ENCODE measurements at places on chromosomes 11 and 22.

DNA sequence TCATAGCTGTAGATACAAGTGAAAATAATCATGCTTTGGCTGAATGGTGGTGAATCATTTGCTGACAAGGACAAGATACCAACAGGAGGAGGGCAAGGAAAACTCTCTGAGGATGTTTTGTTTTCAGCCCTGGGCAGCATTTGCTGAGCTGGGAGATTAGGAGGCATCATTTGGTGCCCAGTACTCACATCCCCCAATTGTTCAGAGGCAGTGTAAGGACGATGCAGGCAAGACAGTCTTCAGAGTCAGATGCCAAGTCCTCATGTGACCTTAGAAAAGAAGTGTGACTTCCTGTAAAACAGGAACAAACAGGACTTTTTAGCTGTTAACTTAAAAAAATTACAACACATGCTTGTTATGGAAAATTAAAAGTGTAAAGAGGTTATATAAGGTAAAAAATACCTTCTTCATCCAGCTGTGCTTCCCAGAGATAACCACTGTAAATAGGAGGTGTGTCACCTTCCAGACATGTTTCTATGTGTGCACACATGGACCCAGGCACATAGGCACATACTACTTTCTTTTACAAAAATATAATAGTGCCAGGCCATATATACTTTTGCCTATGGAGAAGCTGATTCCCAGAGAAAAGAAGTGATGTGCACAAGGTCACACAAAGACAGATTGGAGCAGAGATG lies 18.0 kb downstream of the CNTF start:
- DNase-seq = no peak

DNA sequence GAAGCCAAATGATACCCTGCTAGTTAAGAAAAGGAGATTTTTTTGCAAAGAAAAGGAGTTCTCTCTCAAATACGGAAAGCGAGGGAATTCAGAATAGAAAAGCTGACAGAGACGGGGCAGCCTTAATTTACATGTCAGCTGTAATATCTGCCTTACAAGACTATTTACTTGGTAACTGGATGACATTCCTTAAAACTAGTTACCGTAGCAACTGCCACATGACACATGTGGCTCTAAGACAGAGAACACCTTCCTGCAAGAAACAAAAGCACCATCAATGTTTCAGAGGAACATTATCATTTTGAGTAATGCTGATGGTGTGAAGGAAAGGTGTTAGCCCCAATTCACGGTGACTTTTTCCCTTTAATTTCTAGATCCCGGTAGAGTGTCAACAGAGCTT lies 222.1 kb downstream of the LRRC4C start:
- DNase-seq = no peak

- no peak for DNase-seq
Measured at GRCh38 chr11:124970925-124971324, 16.9 kb downstream of the CCDC15 start.

- no peak for DNase-seq
Measured at GRCh38 chr11:380996-381395, 11.7 kb downstream of the B4GALNT4 start.

DNA sequence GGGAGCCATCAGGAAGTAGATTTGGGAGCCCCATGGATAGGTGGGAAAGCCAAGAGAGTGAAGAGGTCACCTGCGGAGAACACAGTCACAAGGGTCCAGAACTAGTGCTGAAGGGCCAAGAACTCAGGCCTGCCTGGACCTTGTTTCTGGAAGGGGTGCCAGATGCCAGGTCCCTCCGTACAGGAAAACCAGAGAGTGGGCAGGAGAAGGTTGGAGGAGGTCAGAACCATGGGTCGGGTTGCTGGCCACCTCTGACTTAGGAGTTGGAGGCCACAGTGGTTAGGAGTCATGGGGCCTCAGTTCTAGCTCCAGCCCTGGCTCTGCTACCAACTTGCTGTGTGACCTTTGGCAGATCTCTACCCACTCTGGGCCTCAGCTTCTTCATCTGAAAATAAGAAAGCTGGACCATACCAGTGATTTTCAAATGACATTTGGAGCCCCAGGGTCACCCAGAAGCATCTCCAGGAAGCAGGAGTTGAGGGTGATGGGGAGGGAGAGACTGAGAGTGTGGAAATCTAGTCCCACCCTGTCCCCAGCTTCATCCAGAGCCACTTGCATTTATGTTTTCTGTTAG lies 20.8 kb upstream of the TUB start:
- DNase-seq = no peak

- no peak for DNase-seq
Measured at GRCh38 chr11:44427432-44427831, 117.5 kb upstream of the ALX4 start.

- peak; percentile 31 for DNase-seq
Measured at GRCh38 chr11:94544646-94545263, 1.0 kb downstream of the FUT4 start.

DNA sequence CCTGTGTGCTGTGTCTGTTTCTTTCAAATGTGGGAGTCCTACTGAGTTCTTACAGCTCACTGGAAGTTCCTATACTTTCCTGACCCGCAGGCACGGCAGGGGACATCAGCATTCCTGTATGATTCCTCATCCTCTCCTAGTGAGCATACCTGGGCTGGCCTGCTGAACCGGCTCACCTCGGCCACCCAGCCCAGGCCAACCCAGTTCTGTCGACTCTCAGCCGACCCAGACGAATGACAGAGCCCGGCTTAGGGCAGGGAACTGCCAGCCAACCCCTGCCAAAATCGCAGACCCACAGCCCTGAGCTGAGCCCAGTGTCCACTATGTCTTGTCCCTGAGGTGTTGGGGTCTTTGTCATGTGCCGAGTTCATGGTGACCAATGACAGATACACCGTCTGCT lies 339.7 kb downstream of the BRD1 start:
- DNase-seq = no peak

DNA sequence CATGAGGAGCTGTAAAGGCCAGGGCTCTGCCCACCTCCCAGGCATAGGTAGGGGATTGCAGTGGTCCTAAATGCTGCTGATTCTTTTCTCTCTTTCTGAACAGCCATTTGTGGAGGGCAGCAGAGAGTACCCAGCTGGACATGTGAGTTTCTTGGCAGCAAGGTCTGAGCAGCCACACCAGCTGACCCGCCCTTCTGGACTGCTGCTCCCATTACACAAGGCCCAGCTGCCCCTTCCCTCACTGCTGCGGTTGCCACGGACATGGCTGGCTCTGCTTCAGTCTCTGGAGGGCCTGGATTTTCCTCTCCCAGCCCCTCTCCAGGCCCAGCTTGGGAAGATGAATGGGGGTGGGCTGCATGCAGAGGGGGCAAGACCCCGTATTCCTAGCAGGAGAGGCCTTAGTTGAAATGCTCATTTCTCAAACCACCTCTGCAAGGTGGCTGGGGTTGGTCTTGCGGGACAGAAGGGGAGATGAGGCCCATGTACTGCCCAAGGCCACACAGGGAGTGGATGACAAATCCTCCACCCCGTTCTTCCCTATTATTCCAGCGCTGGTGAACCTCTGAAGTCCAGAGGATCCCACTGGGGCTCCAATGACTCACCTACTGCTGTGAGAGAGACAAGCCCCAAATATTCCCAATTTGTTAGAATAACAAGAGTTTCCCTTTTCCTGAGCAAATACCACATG lies 4.6 kb downstream of the LGALS12 start:
- DNase-seq = no peak

GRCh38 chr11:45798793-45799441 lies 6.0 kb upstream of the SLC35C1 start:
- DNase-seq = peak; percentile 18

GRCh38 chr11:15923183-15923582 lies 433.2 kb downstream of the SOX6 start:
- DNase-seq = no peak

DNA sequence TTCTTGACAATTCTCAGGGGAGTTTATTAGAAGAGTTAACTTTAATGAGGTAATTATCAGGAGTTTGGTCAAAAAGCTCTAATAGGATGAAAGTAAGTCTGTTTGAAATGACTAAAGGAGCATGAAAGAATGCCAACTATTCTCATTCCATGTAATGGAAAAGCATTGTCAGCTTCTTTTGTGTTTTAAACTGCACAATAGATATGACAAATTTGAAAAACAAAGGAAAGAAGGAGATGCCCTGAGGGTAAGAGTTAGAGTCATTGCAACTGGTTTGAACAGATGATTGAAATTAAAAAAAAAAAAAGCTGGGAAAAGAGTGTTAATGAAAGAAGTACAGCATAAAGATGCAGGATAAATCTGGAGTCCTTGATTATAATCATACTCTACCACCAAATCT lies 296.8 kb upstream of the FOLH1 start:
- DNase-seq = no peak

- DNase-seq = no peak
Measured at GRCh38 chr11:46422588-46422987, 31.0 kb upstream of the CHRM4 start.

- DNase-seq = no peak
Measured at GRCh38 chr11:121578251-121578976, 125.6 kb upstream of the SORL1-AS1 start.

DNA sequence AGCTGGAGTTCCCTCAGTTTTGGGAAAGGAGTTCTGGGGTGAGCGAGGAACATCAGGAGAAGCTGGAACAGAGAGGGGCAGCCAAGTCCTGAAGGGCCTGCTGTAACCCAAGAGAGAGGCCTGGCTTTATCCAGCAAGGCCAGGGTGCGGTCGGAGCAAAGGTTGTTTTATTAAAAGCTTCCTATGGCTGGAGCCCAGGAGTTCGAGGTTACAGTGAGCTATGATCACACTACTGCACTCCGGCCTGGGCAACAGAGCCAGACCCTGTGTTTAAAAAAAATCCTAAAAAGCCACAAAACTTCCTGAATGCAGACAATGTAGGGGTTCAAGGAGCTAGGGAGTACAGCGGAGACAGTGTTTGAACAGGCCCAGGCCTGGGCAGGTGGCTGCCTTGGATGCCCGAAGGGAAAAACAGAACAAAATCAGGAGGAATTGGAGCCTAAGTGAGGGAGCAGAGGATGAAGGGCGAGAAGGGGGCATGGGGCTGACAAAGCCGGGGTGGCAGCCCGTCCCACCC lies 22.2 kb upstream of the MALAT1 start:
- no peak for DNase-seq

DNA sequence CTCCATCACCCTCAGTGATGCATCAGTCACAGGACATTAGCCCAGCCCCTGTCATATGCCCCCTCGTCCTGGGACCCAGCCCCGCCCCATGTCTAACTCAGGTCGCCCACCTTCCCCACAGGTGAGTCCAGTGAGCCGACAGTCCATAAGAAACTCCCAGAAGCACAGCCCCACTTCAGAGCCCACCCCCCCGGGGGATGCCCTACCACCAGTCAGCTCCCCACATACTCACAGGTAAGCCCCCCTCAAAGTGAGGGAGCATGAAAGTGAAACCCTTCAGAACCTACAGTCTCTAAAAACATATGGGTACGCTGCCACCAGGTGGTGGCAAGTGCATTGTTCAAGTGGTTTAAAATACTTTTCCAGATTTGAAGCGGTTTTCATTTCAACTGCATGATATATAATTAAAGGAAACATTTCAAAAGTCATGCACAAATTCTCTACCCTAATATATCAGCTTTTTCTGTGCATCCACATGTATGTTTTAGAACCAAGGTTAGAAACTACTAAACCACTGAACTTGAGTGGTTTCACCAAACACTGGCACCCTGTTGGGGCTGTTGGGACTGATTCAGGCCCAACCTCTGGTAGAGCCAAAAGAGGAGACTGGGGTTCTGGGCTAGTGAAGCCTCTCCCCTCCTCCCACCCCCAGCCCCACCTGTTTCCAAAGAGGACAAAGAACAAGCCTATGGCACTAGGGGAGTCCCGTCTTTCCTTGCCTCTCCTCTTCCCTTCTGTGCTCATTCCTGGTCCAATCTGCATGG lies 17.3 kb downstream of the EPS8L2 start:
- peak; percentile 0 for DNase-seq

DNA sequence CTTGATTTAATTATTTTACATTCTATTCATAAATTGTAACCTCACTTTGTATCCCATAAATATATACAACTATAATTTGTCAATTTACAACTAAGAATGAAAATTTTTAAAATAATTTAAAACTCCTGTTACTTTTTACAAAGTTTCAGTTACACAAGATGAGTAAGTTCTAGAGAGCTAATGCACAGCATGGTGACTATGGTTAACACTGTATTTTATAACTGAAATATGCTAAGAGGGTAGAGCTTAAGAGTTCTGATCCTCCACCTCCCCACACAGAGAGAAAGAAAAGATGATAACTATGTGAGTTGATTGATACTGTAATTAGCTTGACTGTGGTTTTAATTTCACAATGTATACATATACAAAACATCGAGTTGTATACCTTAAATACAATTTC lies 412.5 kb upstream of the DDI1 start:
- no peak for DNase-seq

DNA sequence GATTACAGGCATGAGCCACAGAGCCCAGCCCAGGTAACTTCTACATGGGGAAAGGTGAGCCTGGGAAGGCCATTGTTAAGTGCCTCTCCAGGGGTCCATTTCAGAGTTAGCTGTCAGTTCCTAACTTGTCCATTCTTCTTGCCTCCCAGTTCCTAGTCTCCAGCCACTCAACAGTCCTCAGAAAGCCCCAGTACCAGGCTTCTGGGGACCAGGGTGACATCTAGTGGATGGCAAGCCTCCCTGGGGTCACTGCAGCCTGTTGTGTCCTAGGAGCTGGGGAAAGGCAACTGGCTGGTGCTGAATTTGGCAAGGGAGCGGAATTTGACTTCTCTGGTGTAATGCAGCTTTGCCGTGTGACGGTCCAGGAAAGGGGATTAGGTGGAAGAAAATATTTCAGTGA lies 2.1 kb downstream of the LGALS12 start:
- no peak for DNase-seq

- DNase-seq = peak; percentile 63
Measured at GRCh38 chr11:33899400-33900037, 7.6 kb upstream of the LMO2 start.

- DNase-seq = no peak
Measured at GRCh38 chr11:10338287-10338686, 33.4 kb downstream of the ADM start.

GRCh38 chr22:24843048-24843447 lies 37.0 kb downstream of the SGSM1 start:
- DNase-seq = no peak

DNA sequence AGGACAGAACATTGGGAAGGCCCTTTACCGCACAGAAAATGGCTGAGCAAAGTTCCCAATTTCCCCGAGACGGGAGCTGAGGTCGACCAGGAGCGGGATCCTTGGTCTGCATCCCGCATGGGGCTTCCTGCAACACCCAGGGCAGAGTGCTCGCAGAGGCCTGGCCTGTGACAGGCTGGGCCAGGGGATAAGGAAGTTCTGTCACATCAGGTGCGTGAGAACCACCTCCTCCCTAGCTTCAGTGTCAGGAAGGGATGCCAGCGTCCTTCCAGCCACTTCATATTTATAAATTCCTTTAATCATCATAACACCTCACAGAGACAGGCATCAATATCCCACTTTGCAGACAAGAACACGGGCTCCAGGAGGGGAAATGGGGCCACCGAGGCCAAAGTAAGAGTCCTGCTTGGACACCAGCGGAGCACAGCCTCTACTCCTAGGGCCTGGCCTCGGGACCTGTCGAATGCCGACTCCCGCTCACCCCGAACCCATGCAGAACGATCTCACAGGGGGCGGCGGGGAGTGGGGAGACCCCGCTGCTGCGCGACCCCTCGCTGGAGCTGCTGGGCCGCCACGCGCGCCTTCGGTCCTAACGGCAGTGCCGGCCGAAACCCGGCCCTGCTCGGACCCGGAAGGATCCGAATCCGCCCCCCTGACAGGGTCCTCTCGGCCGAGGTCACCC lies 532 bp downstream of the BET1L start:
- no peak for DNase-seq

GRCh38 chr22:30867746-30868662 lies 100.6 kb downstream of the MORC2 start:
- no peak for DNase-seq
